HT1080 (cell line): ENCODE measurements at places on chromosomes 7 and 10. TPM values are rescaled to one million over a fixed set of nuclear protein-coding genes. Genes with fewer than 3 reads are reported as not detected.

DNA sequence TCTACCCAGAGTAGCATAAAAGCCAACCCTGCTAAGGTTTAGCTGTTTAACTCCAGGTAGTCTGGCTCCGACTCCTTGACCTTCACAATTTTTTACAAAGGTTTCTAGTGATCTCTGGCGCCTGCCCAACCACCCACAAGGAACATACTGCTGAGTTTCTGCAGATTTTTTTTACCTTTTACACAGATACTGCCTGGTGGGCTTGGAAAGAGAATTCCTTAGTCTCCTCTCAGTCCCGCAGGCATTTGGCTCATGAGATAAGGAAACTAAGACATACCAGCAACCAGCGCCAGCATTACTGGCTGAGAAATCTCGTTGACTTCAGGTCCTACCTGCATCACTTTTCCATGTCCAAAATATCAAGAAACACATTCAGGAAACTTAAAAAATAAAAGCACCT is 51.1 kb upstream of the LYZL1 start:
- no peak for DNase-seq

DNA sequence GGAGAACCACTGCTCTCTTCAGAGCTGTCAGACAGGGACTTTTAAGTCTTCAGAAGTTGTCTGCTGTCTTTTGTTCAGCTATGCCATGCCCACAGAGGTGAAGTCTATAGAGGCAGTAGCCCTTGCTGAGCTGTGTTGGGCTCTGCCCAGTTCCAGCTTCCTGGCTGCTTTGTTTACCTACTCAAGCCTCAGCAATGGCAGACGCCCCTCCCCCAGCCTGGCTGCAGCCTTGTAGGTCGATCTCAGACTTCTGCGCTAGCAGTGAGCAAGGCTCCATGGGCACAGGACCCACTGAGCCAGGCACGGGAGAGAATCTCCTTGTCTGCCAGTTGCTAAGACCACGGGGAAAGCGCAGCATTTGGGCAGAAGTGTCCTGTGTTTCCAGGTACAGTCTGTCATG is 12.1 kb upstream of the CPA2 start:
- no peak for DNase-seq

- no peak for DNase-seq
These were observed 225.7 kb downstream of the PLXDC2 start for GRCh38 chr10:20041931-20042330.

- no peak for DNase-seq
These were observed 36.7 kb downstream of the AKR1C4 start for GRCh38 chr10:5233324-5233723.

GRCh38 chr7:74095135-74095534 is 11.5 kb downstream of the LIMK1 start:
- DNase-seq: no peak

DNA sequence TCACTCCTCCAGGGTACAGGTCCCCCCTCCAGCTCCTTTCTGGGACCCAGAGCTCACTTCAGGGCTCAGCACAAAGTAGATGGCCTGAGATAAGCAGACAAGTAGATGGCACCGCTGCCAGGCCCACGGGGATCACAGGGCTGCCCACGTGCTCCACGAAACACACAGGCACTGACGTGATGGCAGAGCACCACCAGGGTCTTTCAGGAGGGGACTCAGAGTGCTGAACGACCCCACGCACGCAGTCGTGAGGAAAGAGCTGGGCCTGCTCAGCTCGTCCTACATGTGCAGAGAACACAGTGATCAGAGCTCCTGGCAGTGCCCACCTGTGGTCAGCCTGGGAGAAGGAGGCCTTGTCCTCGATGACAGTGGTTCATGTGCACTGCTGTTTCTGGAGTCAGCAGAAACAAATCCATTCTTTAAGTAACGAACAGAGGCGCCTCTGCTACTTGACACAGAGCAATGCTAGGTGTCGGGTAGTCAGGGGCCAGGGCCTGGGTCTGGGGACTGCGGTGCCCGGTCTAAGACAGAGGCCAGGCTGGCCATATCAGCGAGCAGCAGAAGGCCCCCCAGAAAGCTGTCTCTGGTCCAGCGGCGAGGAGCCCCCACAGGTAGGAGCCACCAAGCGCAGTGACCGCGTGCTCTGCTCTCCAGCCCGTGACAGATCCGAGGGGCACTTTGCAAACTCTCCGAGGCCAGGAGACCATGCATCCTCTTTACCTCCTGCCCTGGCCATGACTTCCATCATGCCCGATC is 129.8 kb upstream of the FAM20C start:
- DNase-seq: no peak

DNA sequence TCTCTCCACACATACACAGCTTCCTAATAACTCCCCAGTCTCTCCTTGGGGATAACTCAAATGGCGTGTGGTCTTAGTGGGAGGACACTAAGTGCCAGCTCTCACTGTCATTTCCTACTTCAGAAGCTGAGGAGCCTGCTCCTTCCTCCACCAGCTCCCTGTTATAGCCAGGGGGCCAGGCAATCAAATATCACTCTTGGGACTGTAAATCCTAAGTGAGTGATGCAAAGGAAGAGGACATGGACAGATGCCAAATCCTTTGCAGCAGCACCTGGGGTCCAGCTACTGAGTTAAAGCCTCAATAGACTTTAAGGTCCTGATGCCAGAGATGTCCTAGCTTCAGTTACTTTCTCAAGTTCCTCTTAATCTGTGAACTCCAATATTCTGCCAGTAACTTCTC is 34.1 kb downstream of the SEM1 start:
- no peak for DNase-seq

The WDR91 gene
- 3.9 and 4.1 TPM in 2 replicates for total RNA-seq

- DNase-seq: peak; percentile 7
These were observed 40.7 kb downstream of the TARP start for GRCh38 chr7:38232502-38233366.

GRCh38 chr7:43666938-43667337 is 62.4 kb downstream of the COA1 start:
- DNase-seq: no peak

- no peak for DNase-seq
These were observed 101.1 kb downstream of the RAPGEF5 start for GRCh38 chr7:22255834-22256233.

The TMEM140 gene
- total RNA-seq: 0.60 and 1.8 TPM in 2 replicates

- DNase-seq: no peak
These were observed 3.2 kb downstream of the GNB2 start for GRCh38 chr7:100676501-100677306.

DNA sequence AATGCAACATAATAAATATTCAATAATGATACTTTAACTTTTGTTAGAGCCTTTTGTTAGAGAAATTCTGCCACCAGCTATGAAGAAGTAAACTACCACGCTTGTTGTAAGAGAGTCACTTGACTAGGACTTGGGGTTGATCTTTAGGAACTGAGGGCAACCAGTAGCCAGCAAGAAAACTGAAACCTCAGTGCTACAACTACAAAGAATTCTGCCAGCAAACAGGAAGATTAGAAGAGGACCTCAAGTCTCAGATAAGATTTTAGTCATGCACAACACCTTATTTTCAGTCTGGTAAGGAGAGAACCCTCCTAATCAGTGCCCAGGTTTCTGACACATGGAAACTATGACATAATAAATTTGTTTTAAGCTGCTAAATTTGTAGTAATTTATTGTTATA is 498.3 kb upstream of the STEAP1 start:
- no peak for DNase-seq

DNA sequence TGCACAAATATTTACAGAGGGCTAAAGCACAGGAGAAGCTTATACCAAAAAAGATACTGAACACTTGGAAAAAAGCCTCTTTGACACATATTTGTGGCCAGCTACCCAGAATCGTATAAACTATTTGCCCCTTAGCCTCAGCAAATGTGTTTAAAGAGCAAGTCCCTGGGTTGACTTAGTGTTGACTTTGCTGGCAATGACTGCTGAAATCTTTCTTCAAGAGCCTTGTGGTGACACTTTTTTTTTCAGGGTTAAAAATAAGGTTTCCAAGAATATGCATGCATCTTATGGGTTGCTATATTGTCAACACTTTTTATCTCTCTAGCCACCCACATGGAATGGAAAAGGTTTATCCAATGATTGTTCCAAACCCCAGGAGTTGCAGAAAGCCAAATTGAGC is 14.9 kb upstream of the PLEKHS1 start:
- no peak for DNase-seq

- DNase-seq: no peak
These were observed 1061.4 kb downstream of the TYW1 start for GRCh38 chr7:68058014-68058413.

DNA sequence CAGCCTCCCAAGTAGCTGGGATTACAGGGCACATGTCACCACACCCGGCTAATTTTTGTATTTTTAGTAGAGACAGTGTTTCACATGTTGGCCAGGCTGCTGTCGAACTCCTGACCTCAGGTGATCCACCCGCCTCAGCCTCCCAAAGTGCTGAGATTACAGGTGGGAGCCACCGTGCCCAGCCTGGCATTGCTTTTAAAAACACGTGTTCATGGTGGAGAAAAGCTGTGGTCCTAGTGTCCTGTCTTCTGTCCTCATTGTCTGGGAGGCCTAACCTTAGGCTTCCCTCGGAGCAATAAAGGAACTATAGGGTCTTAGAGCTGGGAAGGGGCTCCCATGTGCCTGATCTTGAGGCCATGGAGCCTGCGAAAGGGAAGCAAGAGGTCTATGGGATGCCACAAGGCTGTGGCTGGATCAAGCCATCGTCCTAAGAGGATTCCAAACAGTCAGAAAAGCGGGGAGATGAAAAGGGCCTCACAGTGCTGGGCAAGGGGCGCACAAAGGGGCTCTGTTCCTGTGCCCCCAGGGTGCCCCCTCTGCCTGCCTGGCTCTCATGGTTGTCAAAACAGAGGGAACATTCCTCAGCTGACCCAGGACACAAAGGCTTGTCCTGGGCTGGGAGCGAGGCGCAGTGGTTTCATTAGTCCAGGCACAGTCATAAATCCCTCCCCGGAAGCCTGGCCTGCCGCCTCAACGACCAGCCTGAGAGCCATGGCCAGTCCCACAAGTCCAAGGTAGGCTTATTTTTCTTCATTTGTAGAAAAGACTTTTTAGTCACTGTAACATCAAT is 106.6 kb upstream of the TNS3 start:
- DNase-seq: no peak

The TUBGCP2 gene
- 119 and 127 TPM in 2 replicates for total RNA-seq

The KCP gene
- 0.35 and 1.4 TPM in 2 replicates for total RNA-seq

The TMEM184A gene
- 1.1 and 1.5 TPM in 2 replicates for total RNA-seq

The HOXA2 gene
- not detected in 2 replicates for total RNA-seq

The IQUB gene
- total RNA-seq: not detected in 2 replicates

DNA sequence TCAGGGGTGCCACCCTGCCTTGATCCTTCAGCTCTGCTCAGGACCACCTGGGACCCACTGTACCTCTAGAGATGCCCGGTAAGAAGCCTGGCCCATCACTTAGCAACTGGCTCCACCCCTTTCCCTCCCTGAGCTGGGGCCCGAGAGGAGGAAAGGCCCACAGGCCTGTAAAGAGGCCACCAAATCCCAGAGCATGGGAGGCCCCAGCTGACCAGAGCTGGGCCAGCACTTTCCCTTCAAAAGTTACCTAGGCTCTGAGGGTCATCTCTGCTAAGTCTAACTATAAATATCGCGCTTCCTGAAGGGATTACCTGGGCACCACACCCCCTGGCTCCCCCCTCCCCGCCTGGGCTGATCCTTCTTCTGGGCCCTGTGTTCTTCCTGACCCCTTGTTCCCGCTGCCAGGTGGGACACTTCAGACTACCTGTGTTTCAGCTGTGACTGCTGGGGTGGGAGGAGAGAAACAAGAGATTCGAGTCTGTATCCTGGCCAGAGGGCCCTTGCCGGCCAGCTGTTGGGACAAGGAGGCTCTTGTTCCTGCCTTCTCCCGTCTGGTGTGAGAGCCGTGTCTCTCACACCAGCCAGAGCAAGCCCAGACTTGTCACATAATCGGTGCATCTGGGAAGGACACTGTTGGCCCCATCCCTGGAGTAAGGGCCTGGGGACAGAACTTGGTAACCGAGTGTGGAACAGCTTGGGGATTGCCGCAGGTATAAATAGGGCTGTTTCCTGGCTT is 22.8 kb upstream of the ANKRD2 start:
- DNase-seq: no peak

The TWIST1 gene
- 19.1 and 19.3 TPM in 2 replicates for total RNA-seq

DNA sequence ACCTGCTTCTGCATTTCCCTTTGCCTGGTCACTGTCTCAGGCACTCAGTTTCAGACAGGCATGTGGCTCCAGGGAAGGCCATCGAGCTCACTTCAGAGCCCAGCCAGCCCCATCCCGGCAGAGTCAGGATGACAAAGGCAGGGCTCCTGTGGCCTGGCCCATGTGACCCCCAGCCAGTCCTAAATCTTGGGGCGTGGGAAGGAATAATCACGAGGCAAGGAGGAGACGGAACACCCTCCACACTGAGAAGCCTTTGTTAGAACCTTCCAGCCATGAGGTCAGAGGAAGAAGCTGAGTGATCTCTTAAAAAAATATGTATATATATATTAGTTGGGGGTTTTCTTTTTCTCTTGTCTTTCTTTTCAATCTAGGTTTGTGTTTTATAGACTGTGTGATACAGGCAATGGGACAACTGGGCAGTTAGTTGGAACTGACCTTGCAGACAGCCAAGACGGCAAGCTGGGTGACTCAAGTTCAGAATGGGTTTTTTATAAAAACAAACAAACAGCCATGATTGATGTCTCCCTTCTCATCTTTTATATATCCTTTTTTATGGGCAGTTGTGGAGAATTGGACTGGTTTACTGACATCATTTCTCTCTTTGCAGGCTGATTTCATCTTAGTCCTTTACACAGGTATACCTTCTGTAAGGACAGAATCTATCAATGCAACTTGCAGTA is 60.8 kb downstream of the CHN2 start:
- DNase-seq: no peak

The NXPH1 gene
- total RNA-seq: not detected in 2 replicates

GRCh38 chr10:74988832-74989561 is 122.5 kb upstream of the SAMD8 start:
- DNase-seq: no peak

GRCh38 chr7:132309102-132309805 is 267.0 kb downstream of the PLXNA4 start:
- no peak for DNase-seq

DNA sequence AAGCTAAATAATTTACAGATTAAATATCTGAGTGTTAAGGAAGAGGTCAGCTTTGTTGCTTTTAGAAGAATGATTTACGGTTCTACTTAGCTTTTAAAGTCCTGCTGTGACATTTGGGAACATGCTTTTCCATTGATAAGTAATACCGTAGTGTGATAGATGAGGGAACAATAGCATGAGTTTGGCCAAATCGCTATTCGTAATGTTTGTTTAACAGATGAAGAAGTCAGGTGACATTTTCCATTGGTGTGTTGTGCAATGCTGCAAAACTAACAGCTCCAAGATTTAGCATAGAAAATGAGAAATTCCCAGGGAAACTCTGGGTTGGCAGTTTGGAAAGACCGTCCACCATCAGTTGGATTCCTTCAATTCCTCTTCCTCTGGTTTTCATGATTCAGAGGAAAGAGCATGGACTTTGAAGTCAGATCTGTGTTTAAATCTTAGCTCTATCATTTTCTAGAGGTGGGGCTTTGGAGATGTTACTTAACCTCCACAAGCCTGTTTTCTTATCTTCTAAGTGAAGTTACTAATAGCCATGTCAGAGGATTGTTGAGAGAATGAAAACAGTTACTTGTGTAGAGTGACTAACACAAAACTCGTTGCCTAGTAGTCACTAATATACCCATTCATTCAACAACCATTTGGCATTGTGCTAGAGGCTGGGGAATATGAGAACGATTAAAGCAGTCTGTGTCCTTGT is 140.4 kb upstream of the BMPER start:
- peak; percentile 41 for DNase-seq

The GDF2 gene
- not detected in 2 replicates for total RNA-seq

GRCh38 chr7:3754493-3755341 is 453.7 kb downstream of the SDK1 start:
- DNase-seq: peak; percentile 93

The GRM3 gene
- not detected in 2 replicates for total RNA-seq
